ENCODE measurements at places on chromosomes 5 and 9.

DNA sequence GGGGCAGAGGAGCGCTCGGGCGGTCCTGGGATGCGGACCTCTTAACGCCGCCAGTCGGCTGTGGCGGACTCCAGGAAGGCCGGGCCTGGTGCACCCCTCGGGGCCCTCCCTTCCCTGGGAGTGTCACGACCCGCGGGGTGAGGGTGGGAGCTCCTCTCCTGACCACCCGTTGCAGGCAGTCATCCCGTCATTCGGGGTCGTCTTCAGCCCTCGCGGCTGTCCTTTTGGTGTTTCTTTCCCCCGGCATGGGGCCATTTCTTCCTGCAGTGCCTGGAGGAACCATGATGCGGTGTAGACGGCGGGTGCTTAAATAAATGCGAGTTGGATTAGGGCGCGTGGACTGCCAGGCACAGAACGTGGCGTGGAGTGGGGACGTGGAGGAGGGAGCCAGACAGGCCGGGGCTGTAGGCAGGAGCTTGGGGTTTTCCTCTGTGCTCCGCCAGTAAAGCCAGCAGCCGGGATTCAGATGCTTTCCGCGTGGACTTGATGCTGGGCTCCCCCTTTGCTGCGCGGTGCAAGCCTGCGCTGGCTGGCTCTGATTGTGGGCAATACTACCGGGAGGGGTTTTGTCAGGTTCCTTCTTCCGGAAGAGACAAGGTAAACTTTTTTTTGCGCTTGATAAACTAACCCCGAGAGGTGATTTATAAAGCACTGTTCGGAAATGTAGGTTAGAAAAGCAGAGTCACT, 868 bp downstream of the KDM4C start:
- DNase-seq = peak; percentile 20

DNA sequence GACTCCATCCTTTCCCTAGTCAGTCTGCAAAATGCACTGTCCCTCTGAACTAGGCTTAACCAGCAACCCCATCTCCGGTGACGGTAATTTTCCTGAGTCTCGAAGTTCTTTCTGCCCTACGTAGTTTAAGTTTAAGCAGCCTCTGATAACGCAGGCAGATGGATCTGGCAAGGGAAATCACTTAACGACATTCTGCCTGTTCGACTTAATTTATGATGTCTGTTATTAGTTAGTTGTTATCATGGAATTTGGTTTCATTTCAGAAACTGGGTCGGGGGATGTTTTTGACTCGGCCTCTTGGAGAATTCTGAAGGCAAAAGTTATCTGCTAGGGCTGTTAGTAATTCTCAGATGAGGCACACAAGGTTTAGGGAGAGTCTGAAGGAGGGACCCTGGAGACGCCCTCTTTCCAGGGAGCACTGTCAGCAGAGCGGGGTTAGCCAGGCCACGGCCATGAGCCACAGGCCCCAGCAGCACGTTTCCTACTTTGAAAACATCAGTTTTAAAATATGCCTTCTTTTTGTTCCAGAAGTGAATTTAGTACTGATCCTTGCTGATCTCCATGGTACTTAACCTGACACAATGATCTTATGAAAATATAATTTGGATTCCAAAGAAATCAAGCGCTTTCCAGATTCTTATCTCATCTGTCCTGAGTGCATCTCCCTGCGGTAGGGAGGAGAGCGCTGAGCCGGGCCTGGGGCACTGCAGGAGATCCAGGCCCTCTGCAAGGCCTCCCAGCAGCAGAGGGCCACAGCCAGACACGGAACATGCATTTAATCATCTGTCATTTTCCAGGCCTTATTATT, 171.0 kb upstream of the OTULINL start:
- no peak for DNase-seq

GRCh38 chr9:131395157-131396098, 1.5 kb downstream of the PRRC2B start:
- no peak for DNase-seq

DNA sequence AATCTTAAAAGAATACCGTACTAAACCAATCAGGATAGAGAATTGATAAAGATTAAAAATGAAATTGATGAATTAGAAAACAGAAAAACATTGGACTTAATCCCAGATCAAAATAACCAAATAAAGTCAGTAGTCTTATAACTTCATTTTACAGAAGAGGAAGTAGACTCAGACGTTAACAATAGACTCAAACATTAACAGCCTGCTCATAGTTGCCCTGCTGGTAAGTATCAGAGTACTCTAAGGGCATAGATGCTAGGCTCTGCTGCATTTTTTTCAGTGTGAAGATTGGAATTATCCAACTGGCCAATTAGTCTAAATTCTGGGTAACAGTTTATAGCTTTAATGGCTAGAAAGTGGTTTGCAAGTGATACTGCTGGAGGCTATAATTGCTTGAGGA, 42.9 kb downstream of the ADGRV1 start:
- DNase-seq = no peak

- DNase-seq = no peak
Measured at GRCh38 chr5:27854243-27854852, 816.0 kb upstream of the CDH9 start.

DNA sequence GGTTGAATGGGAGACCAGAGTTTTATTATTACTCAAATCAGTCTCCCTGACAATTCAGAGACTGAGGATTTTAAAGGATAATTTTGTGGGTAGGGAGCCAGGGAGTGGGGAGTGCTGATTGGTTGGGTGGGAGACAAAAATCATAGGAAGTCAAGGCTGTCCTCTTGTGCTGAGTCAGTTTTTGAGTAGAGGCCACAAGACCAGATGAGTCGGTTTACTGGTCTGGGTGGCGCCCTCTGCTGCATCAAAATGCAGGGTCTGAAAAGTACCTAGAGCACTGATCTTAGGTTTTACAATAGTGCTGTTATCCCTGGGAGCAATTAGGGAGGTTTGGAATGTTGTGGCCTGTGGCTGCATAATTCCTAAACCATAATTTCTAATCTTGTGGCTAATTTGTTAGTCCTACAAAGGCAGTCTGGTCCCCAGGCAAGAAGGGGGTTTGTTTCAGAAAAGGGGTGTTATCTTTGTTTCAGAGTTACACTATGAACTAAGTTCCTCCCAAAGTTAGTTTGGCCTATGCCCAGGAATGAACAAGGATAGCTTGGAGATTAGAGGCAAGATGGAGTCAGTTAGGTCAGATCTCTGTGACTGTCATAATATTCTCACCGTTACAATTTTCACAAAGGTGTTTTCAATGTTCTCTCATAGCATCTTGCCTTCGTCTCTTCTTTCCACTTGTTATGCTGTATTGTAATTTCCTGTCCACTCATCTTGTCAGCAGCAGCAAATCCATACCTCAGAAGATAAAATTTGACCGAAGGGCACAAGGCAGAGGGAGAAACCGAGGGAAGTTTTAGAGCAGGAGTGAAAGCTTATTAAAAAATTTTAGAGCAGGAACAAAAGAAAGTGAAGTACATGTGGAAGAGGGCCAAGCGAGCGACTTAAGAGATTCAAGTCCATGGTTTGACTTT, 59.2 kb upstream of the CLINT1 start:
- DNase-seq = no peak

DNA sequence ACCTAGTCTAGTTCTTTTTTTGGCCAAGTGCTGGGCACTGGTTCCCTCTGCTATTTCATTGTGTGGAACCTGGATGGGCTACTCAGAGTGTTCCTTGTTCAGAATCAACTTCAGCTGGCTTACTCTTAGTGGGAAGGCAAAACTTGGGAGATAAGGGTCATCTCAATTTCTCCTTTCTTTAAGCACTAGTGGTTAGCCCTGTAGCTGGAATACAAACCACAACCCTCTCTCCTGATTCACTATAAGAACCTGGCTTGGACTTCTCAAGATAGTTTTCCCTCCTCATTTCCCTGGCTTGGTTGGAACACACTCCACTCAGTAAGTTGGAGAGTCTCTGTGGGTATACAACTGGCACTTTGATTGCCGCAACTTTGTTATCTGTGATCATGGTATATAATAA, 35.1 kb downstream of the GRIA1 start:
- DNase-seq = no peak

GRCh38 chr9:37706290-37706689, 47.3 kb upstream of the TRMT10B start:
- DNase-seq = no peak

DNA sequence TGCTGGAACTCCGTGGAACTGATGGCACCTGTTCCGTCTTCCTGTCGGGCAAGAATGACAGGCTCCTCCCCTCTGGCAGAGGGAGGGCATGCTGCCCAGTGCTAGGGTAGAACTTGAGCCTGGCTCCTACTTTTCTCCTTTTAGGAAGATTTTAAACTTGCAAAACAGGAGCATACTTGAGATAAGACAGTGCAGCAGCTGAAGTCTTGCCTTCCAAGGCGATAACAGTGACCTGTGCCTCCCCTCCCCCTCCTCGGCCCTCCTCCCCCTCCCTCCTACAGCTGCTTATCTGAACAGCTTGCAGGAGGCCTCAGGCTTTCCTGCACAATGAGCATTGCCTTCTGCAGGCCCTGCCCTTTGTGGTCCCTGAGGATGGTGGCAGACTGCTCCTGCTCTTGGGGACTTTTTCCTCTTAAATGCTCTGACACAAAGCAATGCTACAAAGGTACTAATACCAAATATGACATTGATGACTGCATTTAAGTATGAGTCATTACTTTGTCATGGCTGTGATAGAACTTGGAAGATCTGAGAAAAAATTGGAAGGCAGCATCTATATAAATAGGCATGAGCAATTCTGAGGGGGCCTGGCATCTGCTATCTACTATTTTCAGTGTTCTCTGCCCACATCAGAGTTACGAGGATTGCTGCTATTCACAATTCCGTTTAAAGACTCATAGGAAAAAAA, 2.0 kb downstream of the GADD45G start:
- DNase-seq = no peak

DNA sequence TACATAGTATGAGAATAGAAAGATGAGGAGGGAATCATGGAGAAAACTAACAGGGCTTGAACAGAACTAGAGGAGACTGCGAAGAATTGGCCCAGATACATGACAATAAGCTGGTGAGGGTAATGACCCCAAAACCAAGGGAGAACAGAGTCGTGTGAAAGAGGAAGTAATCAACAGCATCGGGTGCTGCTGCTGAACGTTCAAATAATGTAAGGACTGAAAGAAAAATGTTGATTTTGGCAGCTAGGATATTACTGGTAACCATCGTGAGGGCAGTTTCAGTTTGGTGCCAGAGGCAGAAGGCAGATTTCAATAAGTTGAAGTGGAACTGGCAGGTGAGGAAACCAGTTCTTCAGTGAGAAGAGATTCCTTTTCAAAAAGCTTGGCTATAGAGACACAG, 66.8 kb upstream of the SMC2 start:
- no peak for DNase-seq

- DNase-seq = no peak
Measured at GRCh38 chr5:342501-343460, 21.3 kb downstream of the AHRR start.

DNA sequence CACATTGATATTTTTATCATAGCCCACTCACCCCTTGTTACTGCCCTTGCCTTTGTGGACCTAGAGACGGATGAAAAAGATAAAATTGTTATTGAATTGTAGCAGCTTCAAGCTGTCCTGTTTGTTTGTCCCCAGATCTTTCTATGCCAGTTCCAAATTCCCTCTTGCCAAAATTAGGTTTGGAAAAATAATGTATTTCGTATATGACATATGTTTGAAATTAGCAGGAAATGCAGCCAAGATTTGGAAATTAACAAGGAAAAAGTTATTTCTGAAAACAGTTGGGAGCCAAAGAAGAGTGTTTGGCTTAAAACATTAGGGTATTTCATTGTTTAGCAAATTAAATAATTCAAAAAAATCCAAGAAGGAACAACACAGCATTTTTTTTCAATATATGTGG, 33.5 kb downstream of the SPATA31D1 start:
- DNase-seq = no peak

GRCh38 chr9:138095813-138096518, 218.4 kb downstream of the CACNA1B start:
- no peak for DNase-seq

- DNase-seq = no peak
Measured at GRCh38 chr5:79069488-79070349, at the start of the genes BHMT2 and DMGDH. BHMT2 (plus strand) TSS chr5:79069767; CDS start chr5:79069783, 16 bp downstream. DMGDH (minus strand) TSS chr5:79069674; CDS start chr5:79069620, 54 bp downstream.

DNA sequence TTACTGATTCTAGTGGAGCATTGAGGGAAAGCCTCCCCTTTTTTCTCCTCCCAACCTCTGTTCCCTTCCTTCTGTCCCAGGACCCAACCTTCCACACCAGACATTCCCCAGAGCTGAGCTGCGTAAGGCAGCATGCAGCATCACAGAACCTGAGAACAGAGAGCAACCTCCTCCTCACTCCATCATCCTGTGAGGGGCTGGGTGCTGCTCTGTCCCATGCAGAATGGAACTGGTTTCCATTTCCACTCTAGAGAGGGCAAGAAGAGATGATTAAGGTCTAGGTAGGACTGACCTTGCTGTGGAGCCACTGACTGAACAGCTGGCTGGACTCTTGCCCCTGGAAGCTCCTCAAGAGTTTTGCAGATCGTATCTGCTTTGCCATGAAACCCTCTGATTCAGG, 30.1 kb upstream of the IL7R start:
- no peak for DNase-seq

DNA sequence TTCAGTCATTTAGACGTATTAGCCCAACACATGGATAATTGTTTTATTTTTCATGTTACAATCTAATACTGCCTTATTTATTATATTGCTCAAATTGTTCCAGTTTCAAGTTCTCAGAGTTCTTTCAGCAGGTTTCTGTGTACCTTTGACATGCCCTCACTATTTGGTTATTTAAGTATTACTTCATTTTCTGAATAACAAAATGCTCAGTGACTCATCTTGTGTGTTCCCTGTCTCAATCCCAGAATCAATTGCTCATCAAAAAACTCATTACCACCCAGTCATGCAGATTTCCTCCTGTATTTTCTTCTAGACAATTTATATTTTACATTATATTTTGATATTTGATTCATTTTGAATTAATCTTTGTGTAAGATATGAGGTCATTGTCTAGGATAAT, 562.6 kb downstream of the ANXA1 start:
- no peak for DNase-seq

- DNase-seq = no peak
Measured at GRCh38 chr5:19713740-19714139, 274.3 kb downstream of the CDH18 start.

- no peak for DNase-seq
Measured at GRCh38 chr5:13780081-13780480, 164.4 kb downstream of the DNAH5 start.

- no peak for DNase-seq
Measured at GRCh38 chr5:56824019-56824418, 8.7 kb downstream of the MAP3K1 start.

GRCh38 chr9:121217609-121218292, 16.1 kb upstream of the RAB14 start:
- DNase-seq = no peak

DNA sequence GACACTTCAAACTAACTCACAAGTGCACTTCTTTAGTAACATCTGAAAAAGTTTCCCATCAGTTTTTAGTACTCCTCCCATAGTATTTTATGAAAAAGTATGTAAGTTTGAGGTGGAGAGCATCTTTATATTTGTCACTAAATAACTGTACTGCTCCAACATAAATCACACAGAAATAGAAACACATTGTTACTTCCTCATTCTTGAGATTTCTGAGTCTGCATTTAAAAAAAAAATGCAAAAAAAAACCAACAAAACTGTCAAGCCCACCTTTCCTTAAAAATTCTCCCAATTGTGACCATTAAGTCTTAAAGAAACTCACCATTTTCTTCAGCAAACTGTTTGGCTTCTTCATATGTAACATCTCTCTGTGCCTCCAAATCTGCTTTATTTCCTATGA, 18.7 kb downstream of the RAB14 start:
- DNase-seq = no peak
